ENCODE measurements at places on chromosomes 3 and 15.

GRCh38 chr15:42001236-42001635 lies 19.6 kb downstream of the PLA2G4E start:
- no peak for DNase-seq

DNA sequence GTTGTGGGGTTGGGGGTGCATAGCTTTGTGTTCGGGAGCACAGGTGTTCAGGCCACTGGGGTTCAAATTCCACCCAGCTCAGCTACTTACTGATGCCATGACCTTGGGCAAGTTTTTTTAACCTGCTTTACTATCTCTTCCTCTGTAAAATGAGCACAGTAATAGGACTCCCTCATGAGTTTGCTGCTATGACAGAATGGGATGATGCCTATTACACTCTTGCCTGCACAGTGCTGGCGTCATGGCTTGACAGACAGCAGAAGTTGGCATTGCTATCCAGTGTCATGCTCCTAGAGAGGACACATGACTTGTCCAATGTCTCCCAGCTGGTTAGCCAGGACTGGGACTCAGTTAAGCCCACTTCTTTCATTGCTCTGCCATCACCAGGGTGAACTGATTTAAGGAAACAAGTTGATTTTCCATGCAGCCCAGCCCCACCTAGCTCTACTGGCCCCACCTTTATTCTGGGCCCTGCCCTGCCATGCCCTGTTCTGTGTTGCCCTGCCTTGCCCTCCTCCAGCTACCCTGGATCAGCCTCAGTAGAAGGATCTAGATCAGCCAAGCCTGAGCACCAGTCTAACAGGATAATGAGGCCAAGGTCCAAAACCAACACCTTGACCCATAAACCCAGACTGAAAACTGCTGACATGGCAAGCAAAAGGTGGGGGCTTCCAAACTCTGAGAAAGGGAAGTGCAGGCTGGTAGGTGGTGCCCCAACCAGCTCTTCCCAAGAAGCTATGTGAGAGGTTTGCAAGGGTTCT lies 155.8 kb upstream of the ATP11B start:
- DNase-seq = no peak

DNA sequence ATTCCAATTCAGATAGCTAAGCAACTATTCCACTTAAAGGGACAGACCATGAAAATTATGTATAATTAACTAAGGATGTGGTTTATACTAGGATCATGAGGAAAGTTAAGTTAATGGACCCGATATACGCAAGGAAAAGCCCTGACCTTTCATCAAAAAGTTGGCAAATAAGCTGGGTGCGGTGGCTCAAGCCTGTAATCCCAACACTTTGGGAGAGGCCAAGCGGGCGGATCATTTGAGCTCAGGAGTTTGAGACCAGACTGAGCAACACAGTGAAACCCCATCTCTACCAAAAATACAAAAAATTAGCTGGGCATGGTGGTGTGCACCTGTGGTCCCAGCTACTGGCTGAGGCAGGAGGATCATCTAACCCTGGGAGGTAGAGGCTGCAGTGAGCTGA lies 39.6 kb downstream of the SCAP start:
- DNase-seq = no peak

GRCh38 chr15:68536331-68537095 lies 42.3 kb upstream of the CORO2B start:
- no peak for DNase-seq

DNA sequence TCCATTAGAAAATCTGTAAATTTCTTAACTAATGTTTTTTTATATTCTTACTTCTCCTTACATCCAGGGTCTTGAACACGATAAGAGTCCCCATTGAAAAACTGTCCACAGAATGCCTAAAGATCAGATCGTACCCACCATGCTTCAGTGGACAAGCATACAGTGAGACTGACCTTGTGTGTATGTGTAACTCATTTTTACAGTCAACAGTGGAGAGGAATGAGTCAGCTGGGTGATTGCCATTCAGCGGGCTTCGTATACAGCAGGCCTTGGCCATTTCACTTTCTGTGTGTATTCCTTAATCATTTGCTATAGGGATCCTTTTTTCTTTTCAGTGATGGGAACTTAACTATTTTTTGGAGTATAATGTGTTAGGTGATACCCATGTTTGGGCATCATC lies 10.6 kb downstream of the PARP14 start:
- no peak for DNase-seq

DNA sequence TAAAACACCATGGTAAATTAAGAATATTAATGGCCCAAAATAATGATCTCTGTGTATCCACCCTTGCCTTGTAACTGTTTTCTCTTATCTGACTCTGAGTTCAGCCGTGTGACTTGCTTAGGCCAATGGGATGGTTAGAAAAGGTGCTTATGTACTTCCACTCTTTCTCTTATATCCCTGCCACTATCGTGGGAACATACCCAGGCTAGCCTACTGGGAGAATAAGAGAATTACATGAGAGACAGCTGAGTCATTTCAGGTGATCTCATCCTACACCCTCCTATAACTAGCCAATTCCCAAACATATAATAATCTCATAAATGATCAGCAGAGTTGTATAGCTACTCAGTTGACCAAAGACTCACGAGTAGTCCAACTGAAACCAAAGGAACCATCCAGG lies 98.3 kb upstream of the ABI3BP start:
- no peak for DNase-seq

GRCh38 chr3:49804141-49805041 lies 1.3 kb downstream of the INKA1 start:
- no peak for DNase-seq

- DNase-seq = no peak
Observed at GRCh38 chr3:126551839-126552687, 6.7 kb downstream of the C3orf22 start.

DNA sequence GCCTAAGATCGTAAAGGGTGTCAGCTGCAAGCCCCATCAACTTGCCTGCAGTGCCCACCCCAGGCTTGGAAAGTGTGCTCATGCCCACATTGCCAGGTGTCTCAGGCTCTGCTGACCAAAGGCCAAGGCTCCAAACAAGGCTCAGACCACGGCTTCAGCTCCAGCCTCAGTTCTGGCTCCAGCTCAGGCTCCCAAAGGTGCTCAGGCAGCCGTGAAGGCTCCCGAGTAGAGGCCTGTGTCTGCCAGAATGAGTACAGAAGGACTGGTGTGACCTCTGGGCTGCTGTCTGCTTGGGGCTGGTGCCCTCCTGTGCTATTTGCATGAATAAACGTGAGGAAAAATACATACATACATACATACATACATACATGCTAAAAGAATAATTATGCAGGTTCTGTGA lies 27.9 kb upstream of the UACA start:
- DNase-seq = no peak

- DNase-seq = no peak
Observed at GRCh38 chr3:112670824-112671223, 29.9 kb upstream of the CCDC80 start.

- DNase-seq = no peak
Observed at GRCh38 chr3:116140100-116140689, 305.1 kb downstream of the LSAMP start.

- no peak for DNase-seq
Observed at GRCh38 chr15:55915221-55915620, 78.2 kb downstream of the NEDD4 start.

GRCh38 chr3:128577711-128578110 lies 72.9 kb downstream of the RPN1 start:
- DNase-seq = no peak

DNA sequence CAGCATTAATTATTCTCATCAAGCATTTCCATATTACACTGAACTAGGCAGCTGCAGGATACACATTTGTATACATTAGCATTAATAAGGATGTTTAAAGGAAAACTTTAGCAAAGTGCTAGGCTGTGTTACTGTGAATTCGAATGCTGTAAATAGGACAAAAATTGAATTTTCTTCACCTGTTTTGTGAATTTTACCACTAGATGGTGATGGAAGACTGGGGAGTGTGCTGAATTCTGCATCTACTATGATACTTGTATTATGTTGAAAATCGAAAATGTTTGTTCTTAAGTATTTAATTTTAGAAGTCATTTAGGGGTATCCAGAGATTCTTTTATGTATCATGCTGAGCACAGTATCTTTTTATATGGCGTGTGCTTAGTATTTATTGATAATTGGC lies 12.3 kb upstream of the P2RY14 start:
- no peak for DNase-seq

DNA sequence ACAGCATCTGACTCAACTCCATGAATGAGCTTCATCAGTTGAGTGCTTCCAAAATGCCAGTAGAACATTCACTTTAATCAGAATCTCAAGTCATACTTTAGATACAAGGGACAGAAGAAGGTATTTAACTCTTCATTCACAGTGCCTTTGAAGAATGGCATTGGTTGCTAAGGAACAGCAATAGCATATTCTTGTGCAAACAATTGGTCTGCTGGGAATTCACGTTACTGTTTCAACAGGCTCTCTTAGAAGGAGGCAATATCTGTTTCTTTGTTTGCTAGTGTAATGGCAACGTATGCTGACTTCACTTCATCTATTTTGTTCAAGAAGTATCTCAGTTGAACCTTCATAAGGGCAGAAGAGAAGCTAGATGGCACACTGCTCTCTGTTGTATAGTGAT lies 113.9 kb downstream of the TMEM108 start:
- DNase-seq = no peak

GRCh38 chr3:15936312-15936711 lies 138.5 kb upstream of the ANKRD28 start:
- DNase-seq = no peak

DNA sequence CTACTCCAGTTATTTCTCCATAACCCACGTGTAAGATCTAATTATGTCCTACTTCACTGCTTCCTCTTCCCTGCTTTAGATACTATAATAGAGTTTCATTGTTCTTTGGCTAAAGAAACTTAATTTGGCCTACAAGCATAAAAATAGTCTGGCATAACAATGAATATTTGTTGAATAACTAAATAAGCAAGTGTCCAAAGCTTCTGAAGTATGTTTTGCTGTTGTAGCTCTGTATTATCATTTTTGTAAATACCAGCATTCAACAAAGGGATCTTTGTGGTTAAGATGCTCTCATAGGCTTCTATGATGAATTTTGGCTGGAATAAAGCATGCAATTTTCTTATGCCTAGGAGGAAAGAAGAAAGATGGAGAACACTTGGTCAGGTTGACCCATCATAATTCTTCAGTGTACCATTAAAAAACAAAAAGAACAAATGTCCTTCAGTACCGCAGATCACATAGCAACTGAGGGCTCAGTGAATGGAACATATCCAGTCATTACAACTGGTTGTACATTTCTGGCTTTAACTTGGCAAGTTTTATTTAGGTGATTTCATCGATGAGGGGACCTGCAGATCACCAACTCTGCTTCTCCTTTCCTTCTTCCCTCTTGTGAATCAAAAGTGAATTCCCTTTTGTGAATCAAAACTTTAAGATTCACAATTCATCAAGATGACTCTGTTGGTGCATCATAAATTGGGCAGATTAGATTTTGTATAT lies 465.9 kb upstream of the TGFBR2 start:
- DNase-seq = no peak

DNA sequence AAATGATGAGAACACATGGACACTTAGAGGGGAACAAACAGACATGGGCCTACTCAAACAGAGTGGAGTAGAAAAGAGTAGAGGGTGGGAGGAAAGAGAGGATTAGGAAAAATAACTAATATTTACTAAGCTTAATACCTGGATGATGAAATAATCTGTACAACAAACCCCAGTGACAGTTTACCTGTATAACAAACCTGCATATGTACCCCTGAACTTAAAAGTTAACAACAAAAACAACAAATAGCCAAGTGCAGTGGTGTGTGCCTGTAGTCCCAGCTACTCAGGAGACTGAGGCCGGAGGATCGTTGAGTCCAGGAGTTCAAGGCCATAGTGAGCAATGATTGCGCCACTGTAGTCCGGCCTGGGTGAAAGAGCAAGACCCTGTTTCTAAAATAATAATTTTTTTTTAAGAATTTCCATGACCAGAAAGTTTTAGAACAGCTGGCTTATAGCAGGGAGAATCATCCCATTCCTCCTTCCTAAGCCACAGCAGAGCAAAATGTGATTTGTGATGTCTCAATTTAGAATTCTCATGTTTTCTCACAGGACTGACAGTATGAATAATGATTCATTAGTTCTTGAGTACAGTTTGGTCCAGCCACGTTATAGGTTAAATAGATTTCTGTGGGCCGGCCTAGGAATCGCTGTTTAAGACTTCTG lies 150.0 kb downstream of the ZNF609 start:
- no peak for DNase-seq

GRCh38 chr3:23341147-23341838 lies 138.2 kb downstream of the UBE2E2 start:
- no peak for DNase-seq

DNA sequence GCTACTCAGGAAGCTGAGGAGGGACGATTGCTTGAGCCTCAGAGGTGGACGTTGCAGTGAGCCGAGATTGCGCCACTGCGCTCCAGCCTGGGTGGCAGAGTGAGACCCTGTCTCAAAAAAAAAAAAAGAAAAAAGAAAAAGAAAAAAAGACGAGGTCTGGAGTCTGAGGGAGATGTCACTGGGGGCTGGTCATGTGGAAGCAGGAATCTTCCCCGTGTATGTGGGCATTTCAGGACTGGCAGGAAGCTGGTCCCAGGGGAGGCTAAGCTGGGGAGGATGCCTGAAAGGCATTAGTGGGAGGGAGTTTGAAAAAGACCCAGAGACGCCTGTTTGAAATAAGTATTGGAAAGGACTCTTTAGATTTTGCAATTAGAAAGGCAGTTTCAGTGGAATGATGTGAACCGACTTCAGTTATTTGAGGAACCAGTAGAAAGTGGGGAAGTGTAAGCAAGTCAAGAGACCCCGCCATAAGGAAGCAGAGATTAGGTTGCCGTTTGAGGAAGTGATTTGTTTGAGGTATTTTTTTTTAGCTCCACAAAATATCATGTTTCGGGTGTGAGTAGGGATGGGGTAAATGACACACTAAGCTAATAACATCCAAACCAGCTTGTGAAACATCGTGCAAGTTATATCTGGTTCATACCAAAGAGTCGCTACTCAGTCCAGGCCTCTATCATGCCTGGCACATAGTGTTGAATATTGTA lies 55.5 kb downstream of the ST6GAL1 start:
- no peak for DNase-seq

GRCh38 chr3:29141918-29142275 lies 139.0 kb upstream of the RBMS3 start:
- no peak for DNase-seq

DNA sequence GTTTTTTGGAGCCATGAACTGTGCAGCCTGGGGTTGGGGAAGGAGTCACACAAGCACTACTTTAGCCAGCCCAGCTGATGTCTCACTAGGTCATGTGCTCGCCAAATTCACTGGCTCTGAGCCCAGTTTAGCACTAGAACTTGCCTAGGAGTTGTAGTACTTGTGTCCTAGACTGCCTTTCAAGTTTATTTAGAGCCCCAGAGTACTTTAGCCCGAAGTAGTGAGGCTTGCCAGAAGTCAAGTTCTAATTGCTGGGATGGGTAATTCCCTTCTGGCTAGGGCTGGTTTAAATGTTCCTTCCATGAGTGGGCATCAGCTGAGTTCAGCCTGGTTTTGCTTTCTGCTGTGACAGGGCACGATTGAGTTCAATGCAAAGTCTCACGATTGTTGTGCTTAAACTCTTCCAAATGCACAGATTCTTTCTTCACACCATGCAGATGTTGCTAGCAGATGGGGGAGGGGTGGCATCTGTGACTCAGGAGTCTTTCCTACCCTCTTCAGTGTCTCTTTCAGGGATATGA lies 228.2 kb upstream of the ZPLD1 start:
- DNase-seq = peak; percentile 12

GRCh38 chr15:51731549-51732267 lies 5.7 kb downstream of the LYSMD2 start:
- no peak for DNase-seq

Data from GOT3 (cell line).